Mesothelial cell of epicardium (in vitro differentiated cells): ENCODE measurements at places on chromosomes 7 and 10.

GRCh38 chr10:100327007-100327717 lies 2.9 kb downstream of the PKD2L1 start:
- no peak overlapping the region for H3K27ac ChIP-seq
- peaks cover 88% of the 10 kb centered on the region for H3K27me3 ChIP-seq
- DNase-seq: no peak
- no peaks in the 10 kb centered on the region for H3K36me3 ChIP-seq

DNA sequence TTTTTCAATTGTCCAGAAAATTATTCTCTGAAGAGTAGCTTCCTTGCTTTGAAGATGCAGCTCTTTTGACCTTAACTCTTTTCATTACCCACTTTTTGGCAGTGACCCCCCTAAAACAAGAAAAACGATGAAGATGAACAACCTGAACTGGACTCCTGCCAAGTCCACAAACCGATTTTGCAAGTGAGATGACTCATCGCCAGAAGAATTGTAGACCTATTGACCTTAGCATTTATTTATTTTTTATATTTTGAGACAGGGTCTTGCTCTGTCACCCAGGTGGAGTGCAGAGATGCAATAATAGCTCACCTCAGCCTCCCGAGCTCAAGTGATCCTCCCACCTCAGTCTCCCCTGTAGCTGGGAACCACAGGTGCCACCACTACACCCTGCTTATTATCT lies 859.2 kb downstream of the GATA3 start:
- no peaks in the 10 kb centered on the region for H3K27me3 ChIP-seq
- no peaks in the 10 kb centered on the region for H3K36me3 ChIP-seq
- DNase-seq: no peak
- peaks cover 27% of the 10 kb centered on the region for H3K4me1 ChIP-seq
- peak overlapping the region; percentile 59 for H3K27ac ChIP-seq

DNA sequence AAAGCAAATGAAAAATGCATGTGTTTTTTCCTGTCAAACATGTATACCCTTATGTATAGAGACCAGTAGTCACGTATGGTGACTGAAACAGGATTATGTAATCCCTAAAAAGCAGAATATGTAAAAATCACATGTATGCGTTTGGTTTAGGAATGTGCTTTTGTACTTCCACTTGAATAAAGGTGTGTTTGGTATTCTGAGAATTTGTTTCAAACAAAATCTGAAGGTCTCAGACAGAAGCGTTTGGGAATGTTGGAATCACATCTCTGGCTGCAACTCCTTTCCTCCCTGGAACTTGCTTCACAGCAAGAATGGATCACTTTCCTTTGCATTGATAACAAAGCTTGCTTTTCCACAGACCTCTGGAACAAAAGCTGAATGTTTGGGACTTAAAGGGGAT lies 17.8 kb downstream of the ZNF655 start:
- H3K27ac ChIP-seq: no peak overlapping the region
- H3K36me3 ChIP-seq: peaks cover 20% of the 10 kb centered on the region
- DNase-seq: no peak

DNA sequence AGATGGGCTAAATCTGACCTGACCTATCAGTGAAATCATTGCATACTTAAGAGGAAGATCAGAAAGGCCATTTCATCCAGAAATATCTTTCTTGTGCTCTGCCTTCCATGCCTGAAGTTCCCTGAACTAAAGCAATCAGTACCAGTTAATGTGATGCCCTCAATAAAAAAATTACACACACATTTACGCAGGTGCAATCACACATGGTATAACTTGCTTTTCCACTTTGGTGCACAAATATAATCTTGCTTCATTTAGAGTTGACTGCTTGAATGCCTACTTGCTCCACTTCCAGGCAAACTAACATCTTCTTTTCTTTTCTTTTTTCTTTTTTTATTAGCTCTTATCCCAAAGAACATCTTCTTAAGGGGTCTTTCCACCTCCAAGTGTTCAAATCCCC lies 58.3 kb upstream of the KIF5B start:
- H3K4me1 ChIP-seq: no peaks in the 10 kb centered on the region
- no peak overlapping the region for H3K4me3 ChIP-seq
- no peak overlapping the region for H3K27ac ChIP-seq
- no peaks in the 10 kb centered on the region for H3K36me3 ChIP-seq

DNA sequence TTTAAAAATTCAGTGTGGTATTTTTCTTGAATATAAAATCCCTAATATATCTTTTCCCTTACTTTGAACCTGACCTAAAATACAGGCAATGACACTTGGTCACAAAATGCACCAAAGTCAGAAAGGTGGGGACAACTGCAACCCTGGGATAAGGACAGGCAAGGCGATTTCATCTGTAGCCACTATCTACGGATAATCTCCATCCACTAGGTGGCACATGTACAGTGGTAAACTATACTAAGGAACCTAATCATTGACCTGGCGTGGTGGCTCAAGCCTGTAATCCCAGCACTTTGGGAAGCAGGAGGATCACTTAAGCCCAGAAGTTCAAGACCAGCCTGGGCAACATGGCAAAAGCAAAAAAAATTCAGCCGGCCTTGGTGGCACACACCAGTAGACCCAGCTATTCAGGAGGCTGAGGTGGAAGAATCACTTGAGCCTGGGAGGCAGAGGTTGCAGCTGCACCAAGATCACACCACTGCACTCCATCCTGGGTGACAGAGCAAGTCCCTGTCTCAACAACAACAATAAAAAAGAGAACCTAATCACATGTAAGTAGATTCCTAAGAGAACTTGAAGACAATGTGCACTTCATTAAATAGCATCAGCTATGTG lies 98.9 kb downstream of the KMT2C start:
- peaks cover 3% of the 10 kb centered on the region for H3K36me3 ChIP-seq
- no peaks in the 10 kb centered on the region for H3K27me3 ChIP-seq
- H3K27ac ChIP-seq: no peak overlapping the region

- no peaks in the 10 kb centered on the region for H3K36me3 ChIP-seq
- peak overlapping the region; percentile 49 for H3K27ac ChIP-seq
- H3K4me3 ChIP-seq: no peak overlapping the region
- H3K27me3 ChIP-seq: no peaks in the 10 kb centered on the region
- H3K4me1 ChIP-seq: peaks cover 5% of the 10 kb centered on the region
Observed at GRCh38 chr7:39589323-39590111, 23.3 kb downstream of the YAE1 start.

GRCh38 chr10:93160829-93161228 lies 87.1 kb downstream of the CYP26A1 start:
- H3K4me3 ChIP-seq: no peak overlapping the region
- H3K4me1 ChIP-seq: peaks cover 5% of the 10 kb centered on the region
- H3K36me3 ChIP-seq: peaks cover 2% of the 10 kb centered on the region
- H3K27ac ChIP-seq: no peak overlapping the region
- H3K27me3 ChIP-seq: no peaks in the 10 kb centered on the region

GRCh38 chr10:98309366-98310355 lies 41.7 kb upstream of the LOXL4 start:
- peak; percentile 38 for DNase-seq
- peak overlapping the region; percentile 34 for H3K27ac ChIP-seq
- peaks cover 16% of the 10 kb centered on the region for H3K4me1 ChIP-seq
- no peaks in the 10 kb centered on the region for H3K36me3 ChIP-seq

GRCh38 chr7:1672851-1673486 lies 2.9 kb downstream of the ELFN1 start:
- peaks cover 13% of the 10 kb centered on the region for H3K4me1 ChIP-seq
- DNase-seq: peak; percentile 13
- no peaks in the 10 kb centered on the region for H3K36me3 ChIP-seq
- peaks cover 59% of the 10 kb centered on the region for H3K27me3 ChIP-seq
- H3K27ac ChIP-seq: no peak overlapping the region

DNA sequence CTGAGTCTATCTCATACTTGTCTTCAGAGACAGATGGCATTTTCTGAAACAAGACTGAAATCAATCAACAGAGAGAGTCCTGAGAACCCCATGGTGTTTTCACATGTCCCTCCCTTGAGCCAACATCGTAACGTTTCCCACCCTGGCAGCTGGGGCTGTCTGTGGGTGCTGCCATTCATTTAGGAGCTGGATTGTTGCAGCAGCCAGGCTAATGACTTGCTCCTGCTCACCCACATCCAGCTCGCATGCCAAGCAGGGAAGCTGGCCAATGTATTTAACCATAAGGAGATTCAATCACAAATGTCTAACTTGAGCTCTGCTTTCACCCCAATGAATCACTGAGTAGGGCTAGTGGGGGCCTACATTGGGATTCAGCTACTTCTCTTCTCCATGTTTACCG lies 146.1 kb downstream of the ADRA2A start:
- DNase-seq: no peak
- no peak overlapping the region for H3K27ac ChIP-seq
- H3K36me3 ChIP-seq: no peaks in the 10 kb centered on the region

DNA sequence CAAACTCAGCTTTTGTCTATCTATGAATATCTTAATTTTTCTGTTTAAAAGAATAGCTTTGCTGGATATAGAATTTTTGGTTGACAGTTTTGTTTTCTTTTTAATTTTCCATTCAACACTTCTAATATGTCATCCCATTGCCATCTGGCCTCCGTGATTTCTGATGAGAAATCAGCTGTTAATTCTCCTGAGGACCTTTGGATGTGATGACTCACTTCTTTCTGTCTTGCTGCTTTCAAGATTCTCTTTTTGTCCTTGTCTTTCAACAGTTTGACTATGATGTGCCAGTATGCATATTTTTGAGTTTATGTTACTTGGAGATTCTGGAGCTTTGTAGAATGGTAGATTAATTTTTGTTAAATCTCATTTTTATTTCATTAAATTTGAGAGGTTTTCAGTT lies 38.4 kb downstream of the ZNF518A start:
- no peaks in the 10 kb centered on the region for H3K27me3 ChIP-seq
- no peak overlapping the region for H3K27ac ChIP-seq
- no peak overlapping the region for H3K4me3 ChIP-seq
- H3K4me1 ChIP-seq: no peaks in the 10 kb centered on the region

DNA sequence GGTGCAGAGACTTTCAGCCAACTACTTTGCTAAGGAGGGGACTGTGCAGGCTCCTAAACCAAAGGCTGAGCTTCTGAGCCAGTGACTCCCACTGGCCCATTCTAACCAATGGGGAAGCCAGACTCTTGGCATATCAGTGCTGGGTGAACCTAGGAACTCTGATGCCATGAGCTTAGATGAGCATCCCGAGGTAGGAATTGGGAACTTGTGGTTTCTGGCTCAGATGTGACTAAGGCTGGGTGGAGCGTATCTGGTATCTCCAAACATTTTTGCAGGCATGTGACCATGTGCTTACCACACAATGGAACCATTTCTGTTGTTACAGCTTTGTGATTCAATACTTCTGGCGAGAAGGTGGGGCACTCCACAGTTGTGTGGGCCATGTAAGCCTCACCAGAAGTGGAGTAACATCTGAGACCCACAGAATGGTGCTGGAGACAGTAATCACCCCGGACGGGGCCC lies 2.5 kb upstream of the AVPI1 start:
- no peak overlapping the region for H3K27ac ChIP-seq
- no peak for DNase-seq
- H3K4me1 ChIP-seq: peaks cover 27% of the 10 kb centered on the region
- no peaks in the 10 kb centered on the region for H3K27me3 ChIP-seq
- no peak overlapping the region for H3K4me3 ChIP-seq

DNA sequence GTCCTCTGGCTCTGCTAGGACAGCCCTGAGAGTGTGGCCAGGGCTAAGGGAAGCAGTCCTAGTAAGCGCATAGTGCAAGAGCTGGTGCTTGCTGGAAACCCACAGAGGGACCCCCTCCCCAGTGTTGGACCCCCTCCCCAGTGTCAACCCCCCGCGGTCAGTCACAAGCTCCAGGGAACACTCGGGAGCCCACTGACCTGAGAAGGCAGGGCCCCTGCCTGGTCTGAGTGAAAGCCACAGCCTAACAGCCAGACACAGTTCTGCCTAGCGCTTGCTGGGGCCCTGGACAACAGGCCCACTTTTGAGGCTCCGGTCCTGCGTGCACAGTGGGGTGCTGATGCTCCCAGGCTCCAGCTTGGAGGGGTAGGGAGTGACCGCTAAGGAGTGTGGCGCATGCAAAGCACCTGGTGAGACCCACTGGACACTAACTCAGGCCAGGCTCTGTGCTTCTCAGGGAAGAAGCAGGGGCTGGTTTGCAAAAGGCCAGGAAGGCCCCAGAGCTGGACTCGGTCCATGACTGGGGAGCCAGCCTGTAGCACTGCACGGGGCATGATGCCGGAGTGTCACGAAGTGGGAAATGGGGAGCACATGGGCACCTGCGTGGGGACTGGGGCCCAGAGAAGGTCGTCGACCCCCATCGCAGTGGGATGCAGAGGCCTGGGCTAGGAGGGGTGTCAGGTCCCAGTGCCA lies 175.8 kb upstream of the PPP2R2D start:
- H3K27me3 ChIP-seq: peaks cover 8% of the 10 kb centered on the region
- no peak overlapping the region for H3K27ac ChIP-seq
- H3K4me3 ChIP-seq: no peak overlapping the region

- no peak overlapping the region for H3K27ac ChIP-seq
- no peaks in the 10 kb centered on the region for H3K27me3 ChIP-seq
- no peak for DNase-seq
- no peaks in the 10 kb centered on the region for H3K4me1 ChIP-seq
Observed at GRCh38 chr7:155739538-155740143, 72.6 kb downstream of the SHH start.

- H3K4me1 ChIP-seq: no peaks in the 10 kb centered on the region
- no peak overlapping the region for H3K4me3 ChIP-seq
- no peak overlapping the region for H3K27ac ChIP-seq
- no peak for DNase-seq
- no peaks in the 10 kb centered on the region for H3K36me3 ChIP-seq
- H3K27me3 ChIP-seq: no peaks in the 10 kb centered on the region
Observed at GRCh38 chr7:50953820-50954219, 171.1 kb upstream of the GRB10 start.

DNA sequence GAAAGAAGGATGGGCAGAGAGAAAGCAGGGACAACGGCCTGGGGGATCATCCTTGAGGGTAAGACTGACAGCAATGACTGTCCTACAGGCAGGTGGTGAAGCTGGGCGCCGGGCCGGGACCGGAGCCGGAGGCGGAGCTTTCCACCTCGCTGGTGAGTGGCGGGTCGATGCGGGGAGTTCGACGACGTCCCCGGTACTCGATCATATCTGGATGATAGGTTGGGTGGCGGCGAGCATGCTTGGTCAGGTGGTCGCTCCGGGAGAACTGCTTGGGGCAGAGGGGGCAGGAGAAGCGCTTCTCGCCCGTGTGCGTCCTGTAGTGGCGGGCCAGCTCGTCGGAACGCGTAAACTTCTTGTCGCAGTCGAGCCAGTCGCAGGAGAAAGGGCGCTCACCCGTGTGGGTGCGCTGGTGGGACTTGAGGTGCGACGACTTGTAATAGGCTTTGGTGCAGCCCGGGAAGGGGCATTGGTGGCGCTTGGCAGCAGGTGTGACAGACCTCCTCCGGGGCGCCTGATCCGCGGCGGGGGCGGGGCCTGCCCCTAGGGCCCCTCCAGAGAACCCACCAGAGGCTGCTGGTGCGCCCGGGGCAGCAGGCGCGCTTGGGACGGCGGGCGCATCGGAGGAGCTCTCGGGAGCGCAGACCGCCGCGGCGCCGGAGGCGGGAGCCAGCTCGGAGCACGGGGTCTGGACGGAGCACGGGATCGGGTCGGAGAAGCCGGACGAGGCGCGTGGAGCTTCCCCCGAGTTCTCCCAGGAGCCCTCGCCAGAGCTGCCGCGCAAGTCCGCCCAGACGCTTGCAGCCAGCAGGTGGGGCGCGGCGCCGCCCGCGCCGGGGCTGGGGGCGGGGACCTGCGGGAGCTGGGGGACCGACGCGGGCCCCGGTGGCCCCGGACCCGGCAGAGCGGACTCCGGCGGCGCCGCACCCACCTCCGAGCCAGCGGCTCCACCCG lies 752 bp downstream of the KLF14 start:
- H3K4me3 ChIP-seq: peak overlapping the region; percentile 61
- H3K27me3 ChIP-seq: peaks cover 91% of the 10 kb centered on the region
- H3K36me3 ChIP-seq: peaks cover 11% of the 10 kb centered on the region
- no peak overlapping the region for H3K27ac ChIP-seq
- peak; percentile 19 for DNase-seq
